ENCODE measurements at places on chromosomes 11 and 22.

DNA sequence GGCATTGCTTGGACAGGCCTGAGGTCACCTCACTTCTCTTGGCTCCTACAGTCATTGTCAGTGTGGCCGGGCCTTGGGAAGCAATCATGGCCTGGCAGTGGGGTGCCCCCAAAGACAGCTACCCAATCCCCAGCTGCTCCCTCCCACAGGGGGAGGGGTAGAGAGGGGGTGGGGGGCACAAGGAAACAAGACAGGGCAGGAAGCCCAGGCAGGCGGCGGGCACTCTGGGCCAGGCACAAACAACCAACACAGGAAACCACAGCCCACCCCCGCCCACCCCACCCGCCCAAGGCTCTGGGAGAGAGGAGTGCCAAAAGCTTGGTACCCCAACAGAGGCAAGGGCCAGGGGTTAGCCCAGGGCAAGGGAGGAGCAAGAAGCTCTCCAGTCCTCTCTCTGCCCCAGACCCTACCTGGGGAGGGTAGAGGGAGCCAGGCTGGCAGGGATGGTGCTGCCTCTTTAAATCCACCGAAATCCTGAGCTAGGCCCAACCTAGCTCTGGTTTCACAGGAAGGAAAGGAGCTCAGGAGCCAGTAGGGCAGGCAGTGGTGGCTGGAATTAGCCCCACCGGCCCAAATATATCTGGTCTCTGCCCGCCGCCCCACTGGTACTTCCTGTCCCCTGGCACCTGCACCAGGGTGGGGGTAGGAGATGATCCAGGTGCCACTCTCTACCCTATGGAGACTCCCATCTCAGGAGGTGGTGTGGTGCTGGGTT lies 12.2 kb downstream of the BCL9L start:
- no peak for DNase-seq

DNA sequence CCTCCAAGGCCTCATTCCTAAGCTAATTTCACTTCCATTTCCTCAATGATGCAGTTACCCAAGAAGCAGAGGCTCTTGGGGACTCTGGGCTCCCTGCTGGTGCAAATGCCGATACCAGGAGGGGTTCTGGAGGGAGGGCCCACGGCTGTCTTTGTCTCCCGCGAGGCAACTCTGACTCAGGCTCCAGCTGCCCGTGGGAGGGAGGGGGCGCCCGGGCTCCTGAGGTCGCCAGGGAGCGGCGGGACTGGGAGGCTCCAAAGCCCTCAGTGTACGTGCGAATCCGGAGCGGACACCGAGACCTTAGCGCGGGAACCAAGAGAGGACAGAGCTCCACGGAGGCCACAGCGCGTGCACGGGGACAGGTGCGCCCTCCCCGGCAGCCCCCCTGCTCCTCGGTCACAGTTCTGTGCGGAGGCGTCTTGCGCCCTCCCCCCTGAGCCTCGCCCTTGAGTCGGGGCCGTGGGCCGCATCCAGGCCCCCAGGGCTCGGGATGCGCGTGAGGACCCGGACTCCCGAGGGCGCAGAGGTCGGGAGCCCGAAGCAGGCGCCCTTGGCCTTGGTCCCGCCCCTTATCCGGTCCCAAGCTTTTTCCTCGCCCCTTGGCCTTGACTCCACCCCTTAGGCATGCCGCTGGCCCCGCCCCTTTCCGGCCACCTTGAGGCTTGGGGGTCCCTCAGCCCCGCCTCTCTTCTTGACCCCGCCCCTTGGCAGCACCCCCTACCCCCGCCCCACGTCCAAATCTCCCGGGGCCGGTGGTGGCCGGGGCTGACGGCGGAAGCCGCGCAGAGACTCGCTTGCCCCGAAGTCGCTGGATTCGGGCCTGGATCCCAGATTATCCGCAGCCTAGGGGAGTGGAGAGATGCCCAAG lies 4.7 kb upstream of the SHISA8 start:
- peak; percentile 42 for DNase-seq

DNA sequence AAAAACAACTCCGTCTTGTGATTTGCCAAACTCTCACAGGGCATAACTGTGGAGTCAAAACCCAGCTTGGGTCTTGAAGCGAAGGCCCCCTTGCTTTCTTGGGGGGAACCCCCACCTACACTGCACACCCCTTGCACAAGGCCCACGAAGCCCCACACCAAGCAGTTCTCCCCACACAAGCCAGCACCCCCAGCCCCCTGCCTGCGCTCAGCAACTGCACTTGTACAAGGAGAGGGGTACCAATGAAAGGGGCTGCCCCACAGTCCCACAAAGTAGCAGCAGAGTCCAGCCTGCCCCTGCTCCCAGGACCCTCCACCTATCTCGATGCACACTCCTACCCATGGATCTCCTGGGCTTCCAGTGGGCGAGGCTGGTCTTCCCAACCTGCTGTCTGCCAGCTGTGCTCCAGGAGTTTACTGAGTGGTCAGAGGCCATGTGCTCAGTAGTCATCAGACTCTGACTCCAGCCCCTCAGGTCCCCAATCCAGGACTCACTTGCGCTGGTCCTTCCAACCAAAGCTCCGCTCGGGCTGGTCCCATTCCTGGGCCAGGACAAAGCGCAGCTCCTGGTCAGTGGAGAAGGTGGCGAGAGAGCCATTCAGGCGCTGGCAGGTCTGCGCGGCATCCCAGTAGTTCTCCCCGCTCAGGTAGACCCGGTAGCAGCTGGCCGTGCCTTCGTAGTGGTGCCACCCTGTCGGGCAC lies 57.7 kb downstream of the DGCR2 start:
- no peak for DNase-seq

GRCh38 chr11:10605941-10606381 lies 37.5 kb upstream of the LYVE1 start:
- DNase-seq: peak; percentile 86

GRCh38 chr11:102014756-102015155 lies 32.5 kb upstream of the CFAP300 start:
- DNase-seq: no peak

GRCh38 chr11:47905358-47906059 lies 57.4 kb upstream of the NUP160 start:
- DNase-seq: peak; percentile 57
